ENCODE measurements at places on chromosomes 1 and 21.

- DNase-seq: no peak
Measured at GRCh38 chr1:57311006-57311405, 112.9 kb downstream of the DAB1 start.

- no peak for DNase-seq
Measured at GRCh38 chr1:183126000-183126366, 60.1 kb upstream of the LAMC2 start.

DNA sequence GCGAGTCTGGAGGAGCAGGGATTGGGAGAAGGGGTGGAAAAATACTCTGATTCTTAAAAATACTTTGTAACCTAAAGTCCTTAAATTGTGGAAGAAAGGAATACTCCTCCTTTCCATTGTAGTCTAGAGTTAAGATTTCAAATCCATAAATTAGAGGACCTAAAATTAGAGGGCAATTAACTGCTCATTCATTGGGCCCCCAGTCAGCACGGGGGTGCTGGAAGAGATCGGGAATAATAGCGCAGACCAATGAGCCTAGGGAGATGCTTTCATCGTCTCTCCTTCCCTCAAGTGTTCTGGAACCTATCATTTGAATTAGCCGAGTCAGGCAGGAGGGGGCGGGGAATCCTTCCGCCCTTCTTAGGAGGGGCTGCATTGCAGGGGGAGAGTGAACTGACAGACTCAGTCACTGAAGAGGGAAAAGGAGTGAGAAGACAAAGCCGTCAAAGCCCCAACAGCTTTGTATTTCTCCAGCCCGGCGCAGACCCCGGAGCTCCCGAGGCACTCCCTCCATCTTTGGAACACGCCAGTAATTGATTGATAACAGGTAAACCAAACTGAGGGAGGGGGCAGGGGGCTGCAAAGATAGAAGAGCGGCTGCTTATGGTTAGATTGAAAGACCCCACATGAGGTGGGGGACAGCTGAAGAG lies at the start of gene MLLT11:
Gene MLLT11 (plus strand): TSS at position 391 of the 650 bp plus-strand sequence. CDS start 6,828 bp downstream, outside the sequence.
- DNase-seq: peak; percentile 41

GRCh38 chr1:19814681-19815503 lies at the start of gene RNF186:
Gene RNF186, minus strand, starts transcription at chr1:19815283. Its CDS starts 182 bp downstream, at chr1:19815101.
- DNase-seq: no peak

- no peak for DNase-seq
Measured at GRCh38 chr1:234600418-234601281, 9.3 kb downstream of the IRF2BP2 start.

GRCh38 chr1:30649321-30649991 lies 73.9 kb downstream of the MATN1 start:
- no peak for DNase-seq

- no peak for DNase-seq
Measured at GRCh38 chr1:160795951-160796383, at the start of gene LY9. Gene LY9, plus strand, starts transcription at chr1:160796174. Its CDS starts 14 bp downstream, at chr1:160796188.

DNA sequence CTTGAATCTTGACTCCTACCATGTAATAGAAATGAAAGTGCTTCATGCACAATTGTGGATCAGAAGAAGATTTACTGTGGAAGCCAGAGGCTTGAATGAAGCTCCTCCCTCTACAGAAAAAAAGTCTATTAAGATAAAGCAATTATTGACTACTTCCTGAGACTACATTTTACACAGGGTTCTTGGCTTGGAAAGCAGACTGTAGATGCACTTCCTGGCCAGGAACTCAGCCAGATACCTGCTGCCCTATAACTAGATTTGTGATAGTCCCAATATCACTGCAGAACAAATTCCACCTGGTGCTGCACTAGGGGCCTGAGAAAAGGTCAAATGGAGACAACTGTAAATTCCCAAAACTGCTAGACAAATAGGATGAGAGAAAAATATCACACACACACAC lies 96.8 kb upstream of the GUCA2B start:
- DNase-seq: no peak

DNA sequence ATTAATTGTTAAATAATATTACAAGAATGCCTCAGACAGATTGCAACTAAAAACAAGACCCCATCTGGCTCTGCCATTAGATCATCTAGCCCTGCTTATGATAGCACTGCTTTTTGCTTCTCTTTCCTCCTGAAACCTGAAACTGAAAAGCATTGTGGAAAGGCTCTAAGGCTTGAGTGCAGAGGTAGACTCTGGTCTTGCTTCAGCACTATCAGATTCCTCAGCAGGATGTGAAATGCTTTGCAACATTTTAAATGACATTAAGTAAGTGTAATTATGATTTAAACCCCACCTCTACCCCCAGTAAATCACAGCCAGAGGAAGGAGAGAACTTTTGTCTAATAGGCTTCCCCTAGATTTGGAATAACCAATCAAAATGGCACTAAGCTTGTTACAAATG lies 32.9 kb downstream of the PHC2 start:
- DNase-seq: no peak

GRCh38 chr1:208298593-208299269 lies 54.5 kb upstream of the PLXNA2 start:
- DNase-seq: no peak

GRCh38 chr1:74199504-74199903 lies 1.5 kb downstream of the FPGT start:
- DNase-seq: no peak

DNA sequence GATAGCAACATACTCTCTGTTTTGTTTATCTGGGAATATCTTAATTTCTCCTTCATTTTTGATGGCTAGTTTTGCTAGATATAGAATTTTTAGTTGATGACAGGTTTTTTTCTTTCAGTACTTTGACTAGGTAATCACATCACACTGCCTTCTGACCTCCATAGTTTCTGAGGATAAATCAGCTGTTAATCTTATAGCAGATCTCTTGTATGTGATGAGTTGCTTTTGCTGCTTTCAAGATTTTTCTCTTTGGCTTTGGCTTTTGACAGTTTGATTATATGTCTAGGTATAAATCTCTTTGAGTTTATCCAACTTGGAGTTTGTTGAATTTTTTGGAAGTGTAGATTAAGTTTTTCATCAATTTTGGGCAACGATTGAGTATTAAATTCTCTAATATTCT lies 142.6 kb downstream of the ZNF644 start:
- DNase-seq: no peak

- no peak for DNase-seq
Measured at GRCh38 chr1:117686907-117687306, 81.1 kb downstream of the TENT5C start.

DNA sequence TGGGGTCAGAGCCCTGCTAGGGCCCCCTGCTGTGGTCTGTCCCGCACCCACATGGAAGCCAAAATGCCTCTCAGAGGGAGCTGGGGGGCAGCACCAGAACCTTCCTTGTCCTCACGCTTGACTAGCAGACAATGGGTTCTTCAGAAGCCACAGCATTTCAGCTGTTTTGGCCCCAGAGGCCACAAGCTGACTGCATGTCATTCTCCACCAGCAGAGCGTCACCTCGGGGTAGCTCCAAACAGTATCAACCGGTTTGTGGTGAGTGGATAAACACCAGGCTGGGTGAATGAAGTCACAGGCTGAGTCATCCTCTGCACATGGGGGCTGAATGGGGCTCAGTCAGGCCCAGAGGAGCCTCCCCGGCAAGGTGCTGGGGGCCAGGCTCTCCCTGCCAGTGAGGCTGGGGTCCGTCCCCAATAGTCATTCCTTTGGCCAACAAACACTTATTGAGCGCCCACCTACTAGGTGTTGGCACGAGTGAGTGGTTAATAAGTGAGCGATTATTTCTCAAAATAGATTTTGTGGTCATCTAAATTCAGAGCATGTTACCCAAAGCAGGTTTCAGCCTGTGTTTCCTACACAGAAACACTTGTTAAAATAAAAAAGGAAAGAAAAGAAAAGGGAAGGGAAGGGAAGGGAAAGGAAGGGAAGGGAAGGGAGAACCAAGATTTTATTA lies 9.1 kb downstream of the OLIG1 start:
- DNase-seq: no peak

GRCh38 chr1:184945678-184946412 lies 28.5 kb downstream of the NIBAN1 start:
- no peak for DNase-seq

DNA sequence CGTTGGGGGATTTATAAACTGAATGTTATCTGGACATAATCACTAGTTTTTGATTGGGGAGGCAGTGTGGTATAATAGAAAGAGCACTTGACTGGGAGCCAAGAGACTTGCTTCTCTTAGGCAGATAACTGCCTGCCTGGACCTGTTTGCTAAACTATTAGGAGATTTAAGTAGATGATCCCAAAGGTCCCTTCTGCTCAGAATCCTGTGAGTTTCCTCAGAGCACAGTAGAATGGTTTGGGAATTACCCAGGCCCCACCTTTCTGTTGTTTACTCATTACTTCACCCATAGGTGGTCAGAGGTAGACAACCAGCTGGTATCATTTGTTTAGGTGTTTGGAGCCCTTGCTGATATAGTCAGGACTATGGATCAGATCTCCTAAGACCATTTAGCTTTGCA lies 10.3 kb upstream of the PODN start:
- DNase-seq: no peak

DNA sequence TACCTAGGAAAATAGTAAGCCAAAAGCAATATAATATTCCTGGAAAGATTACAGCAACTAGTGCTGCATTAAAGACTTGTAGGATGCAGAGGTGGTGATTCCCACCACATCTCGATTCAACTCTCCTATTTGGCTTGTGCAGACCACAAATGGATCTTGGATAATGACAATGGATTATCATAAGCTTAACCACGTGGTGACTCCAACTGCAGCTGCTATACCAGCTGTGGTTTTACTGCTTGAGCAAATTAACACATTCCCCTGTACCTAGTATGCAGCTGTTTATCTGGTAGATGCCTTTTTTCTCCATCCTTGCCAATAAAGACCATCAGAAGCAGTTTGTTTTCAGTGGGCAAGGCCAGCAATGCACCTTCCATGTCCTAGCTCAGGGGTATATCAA lies 542.7 kb upstream of the ADGRL4 start:
- no peak for DNase-seq

DNA sequence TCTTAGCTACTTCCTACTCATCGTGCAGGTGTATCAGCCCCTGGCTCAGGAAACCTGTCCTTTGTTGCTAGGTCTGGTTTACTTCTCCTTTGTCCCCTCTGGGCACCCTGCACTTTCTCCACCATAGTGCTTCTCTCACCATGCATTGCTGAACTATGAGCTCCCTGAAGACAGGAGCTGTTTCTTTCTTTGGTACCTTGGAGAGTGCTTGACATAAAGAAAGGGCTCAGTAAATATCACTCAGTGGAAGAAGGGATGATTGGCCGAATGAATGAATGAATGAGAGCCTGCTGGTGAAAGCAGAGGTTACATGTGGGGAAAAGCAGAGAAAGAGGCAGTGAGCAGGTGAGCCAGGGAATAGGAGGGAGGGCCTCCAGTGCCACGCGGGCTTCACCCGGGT lies 9.8 kb upstream of the HMGB4 start:
- DNase-seq: no peak

GRCh38 chr21:40623528-40623927 lies 223.4 kb downstream of the DSCAM start:
- DNase-seq: no peak

- no peak for DNase-seq
Measured at GRCh38 chr1:66266350-66266749, 267.6 kb upstream of the SGIP1 start.

- no peak for DNase-seq
Measured at GRCh38 chr21:26877018-26877417, 31.8 kb upstream of the ADAMTS1 start.

DNA sequence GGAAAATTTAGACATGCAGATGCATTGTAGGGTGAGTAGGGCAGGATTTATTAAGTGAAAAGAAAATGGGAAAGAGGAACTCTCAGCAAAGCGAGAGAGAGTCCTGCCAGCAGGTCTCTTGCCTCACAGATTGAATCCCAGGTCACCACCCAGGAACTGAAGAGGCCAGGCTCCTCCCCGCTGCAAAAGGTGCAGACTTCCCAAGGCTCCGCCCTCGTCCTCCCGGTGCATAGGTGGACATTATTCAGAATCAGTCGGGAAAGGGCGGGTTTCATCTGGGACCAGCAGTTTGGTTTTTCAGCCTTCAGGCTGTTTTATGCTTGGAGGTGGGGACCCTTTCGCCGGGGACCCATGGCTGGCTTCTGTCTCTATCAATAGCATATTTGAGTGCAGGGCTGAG lies 41.6 kb upstream of the APP start:
- no peak for DNase-seq

- no peak for DNase-seq
Measured at GRCh38 chr1:42952303-42953001, 6.2 kb downstream of the SLC2A1 start.

DNA sequence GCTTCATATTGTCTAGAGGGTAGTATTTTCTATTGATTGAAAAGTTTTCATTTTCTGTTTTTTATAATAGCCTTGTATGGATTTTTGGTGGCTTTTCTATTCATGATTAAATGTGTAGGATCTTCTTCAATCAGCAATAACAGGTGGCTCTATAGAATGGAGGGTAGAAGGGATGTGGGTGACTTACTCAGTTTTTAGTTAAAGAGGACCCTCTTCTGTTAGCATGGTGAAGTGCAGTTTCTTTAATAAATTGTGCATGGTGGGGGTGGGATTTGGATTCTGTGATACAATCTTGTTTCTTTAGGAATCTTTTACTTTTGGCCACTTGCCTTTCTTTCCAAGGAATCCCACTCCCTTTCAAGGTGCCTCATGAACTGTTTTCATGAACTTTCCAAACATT lies 64.7 kb downstream of the SLC35A3 start:
- no peak for DNase-seq

DNA sequence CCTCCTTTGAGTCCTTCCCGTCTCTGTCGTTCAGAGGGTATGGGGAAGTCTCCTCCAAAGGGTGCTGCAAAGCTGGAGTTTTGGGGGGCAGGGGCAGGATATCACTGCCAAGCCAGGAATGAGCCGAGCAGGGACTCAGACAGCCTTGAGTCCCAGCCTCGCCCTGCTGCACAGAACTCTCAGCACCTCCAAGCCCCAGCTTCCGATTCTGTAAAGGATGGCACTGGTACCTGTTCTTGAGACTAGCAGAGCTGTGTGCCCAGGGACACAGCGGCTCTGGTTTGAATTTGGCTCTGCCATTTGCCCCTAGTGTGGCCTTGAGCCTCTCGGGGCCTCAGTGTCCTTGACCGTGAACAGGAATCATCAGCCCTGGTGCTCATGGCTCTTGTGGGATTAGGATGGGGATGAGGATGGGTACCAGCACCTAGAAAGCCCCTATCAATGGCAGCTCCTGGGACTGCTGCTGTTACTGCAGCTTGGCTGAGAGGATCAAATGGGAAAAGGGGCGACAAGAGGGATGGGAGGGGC lies 1.5 kb upstream of the FBLIM1 start:
- no peak for DNase-seq

DNA sequence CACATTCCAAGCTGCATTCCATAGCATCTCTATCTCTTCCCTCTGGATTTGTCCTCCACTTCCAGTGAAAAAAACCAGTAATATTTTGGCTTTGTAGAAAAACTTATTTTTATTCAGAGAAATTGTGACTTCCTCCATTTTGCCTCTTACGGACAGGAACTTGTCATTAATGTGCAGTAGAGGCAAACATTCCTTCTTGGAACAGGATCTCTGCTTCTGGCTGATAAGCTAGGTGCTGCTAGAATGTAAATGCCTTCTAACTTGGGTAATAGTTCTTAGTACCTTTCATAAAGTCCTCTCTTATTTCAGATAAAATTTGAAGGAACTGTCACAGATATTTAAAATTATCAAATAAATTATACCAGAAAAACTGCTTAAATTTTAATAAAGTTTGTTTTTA lies 707.8 kb downstream of the USP25 start:
- DNase-seq: no peak

- DNase-seq: no peak
Measured at GRCh38 chr1:93575621-93576284, 105.9 kb downstream of the BCAR3 start.

- peak; percentile 41 for DNase-seq
Measured at GRCh38 chr1:44405031-44405797, at the start of gene RNF220. Gene RNF220, plus strand, starts transcription at chr1:44405255.

All from amniotic stem cell (primary cell).